IMR-90 (cell line): ENCODE measurements at places on chromosomes 7 and 10. TPM values are rescaled to one million over a fixed set of nuclear protein-coding genes. Genes with fewer than 3 reads are reported as not detected.

DNA sequence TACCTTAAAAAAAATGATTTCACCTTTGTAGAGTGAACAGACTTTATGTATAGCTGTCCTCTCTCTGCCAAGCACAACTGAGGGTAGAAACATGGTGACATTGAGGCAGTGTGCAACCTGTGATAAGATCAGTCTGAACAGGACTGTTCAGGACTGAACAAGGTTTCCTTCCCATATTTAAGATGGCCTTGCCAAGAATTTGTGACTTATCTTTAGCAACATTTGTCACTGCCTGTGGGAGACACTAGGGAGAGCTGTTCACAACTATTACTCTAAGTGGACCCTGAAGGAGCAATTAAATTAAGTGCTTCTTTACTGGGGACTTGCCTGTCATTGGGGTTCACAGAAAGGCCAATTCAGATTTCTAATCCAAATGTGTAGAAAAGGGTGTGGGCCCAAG lies 6.7 kb downstream of the OR13A1 start:
- H3K27ac ChIP-seq: no peak overlapping the region
- DNase-seq: no peak
- no peaks in the 10 kb centered on the region for H3K36me3 ChIP-seq
- no peak overlapping the region for H3K4me3 ChIP-seq

DNA sequence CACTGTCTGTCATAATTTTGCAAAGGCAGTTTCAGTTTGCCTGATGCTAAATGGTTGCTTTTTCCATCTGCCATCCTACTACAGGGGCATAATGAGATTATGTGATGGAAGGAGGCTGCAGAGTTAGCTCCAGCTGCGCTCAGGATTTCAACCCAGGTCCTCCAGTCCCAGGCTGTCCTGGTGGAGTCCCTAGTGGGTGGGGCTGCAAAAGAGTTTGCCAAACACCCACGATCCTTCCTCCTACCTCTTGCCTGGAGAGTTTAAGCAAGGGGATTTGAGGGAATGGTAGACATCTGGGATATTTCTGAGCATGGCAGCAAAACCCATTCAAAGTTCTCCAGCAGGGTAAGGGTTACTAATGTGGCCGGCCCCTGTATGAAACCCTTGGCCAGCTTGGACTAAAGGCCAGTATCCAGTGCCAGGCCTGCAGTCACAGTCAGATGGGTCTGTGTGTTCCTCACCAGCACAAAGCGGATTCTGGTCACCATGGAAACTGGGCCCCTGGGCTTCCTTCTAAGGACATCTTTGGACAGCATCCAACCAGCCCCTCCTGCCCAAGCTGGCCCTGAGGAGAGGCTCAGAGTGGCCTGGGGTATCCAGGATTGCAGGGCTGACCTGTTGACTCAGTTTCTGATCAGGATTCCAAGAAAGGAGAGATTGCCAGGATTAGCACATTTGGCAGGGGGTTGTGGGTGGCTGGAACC lies 42.7 kb upstream of the CHST3 start:
- H3K27me3 ChIP-seq: peaks cover 12% of the 10 kb centered on the region
- no peaks in the 10 kb centered on the region for H3K36me3 ChIP-seq
- DNase-seq: no peak
- H3K4me3 ChIP-seq: no peak overlapping the region
- H3K27ac ChIP-seq: peak overlapping the region; percentile 44; the same call in 1 of the 2 replicates

ELAPOR2 gene
- 0.83 and 1.3 TPM in 2 replicates for total RNA-seq

DNA sequence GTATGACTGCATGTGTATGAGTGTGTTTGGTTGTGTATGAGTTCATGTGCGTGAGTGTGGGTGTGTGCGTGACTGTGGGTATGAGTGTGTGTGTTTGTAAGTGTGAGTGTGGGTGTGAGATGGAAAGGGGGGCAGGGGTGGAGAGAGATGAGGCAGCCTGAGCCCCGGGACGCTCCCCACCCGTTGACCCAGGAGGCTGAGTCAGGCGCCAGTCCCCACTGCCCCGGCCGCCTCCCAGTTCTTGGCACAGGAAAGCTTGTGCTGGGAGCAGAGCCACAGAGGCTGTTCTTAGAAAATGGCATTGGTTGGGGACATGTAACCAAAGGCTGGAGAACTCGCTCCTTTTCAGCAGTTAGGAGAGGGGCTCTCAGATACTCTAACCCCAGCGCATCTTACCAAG lies 27.8 kb upstream of the NUB1 start:
- H3K4me3 ChIP-seq: no peak overlapping the region
- no peaks in the 10 kb centered on the region for H3K36me3 ChIP-seq
- H3K27me3 ChIP-seq: peaks cover 5% of the 10 kb centered on the region; the same call in 1 of the 2 replicates
- DNase-seq: peak; percentile 61
- H3K4me1 ChIP-seq: peaks cover 10% of the 10 kb centered on the region; the same call in 1 of the 2 replicates
- no peak overlapping the region for H3K27ac ChIP-seq

PTF1A gene
- not detected in 2 replicates for total RNA-seq

DNA sequence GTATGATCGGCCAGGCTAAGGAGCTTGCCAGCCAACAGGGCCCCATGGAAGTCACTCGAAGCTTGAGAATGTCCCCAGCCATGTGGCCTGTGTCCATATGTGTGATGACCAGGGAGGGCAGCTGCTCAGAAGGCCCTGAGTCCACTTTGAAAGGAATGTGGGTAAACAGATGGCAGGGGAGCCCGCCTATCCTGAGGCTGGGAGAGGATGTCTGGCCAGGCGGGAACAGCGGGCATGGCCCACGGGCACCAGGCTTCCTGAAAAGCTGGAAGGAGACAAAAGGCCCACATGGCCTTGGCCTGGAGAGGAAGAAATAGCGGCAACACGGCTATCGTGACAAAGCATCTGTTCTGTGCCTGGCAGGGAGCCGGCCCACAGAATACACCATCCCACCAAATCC lies 137.9 kb upstream of the PPIF start:
- H3K27me3 ChIP-seq: no peaks in the 10 kb centered on the region
- no peaks in the 10 kb centered on the region for H3K4me1 ChIP-seq
- no peak for DNase-seq
- H3K27ac ChIP-seq: no peak overlapping the region

DNA sequence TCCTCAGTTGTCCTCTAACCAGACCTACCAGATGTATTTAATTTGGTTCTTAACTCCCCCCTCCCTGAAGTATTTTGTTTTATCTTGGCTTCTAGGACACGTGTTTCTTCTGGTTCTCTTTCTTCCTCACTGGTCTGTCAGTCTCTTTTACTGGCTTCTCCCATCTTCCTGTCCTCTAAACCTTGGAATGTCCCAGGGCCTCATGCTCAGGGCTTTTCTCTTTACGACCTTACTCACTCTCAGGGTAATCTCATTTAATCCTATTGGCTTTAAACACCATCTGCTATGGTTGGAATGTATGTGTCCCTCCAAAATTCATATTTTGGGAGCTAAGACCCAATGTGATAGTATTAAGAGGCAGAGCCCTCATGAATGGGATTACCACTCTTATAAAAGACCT lies 418.2 kb upstream of the PODXL start:
- H3K4me1 ChIP-seq: no peaks in the 10 kb centered on the region
- no peak overlapping the region for H3K4me3 ChIP-seq
- H3K36me3 ChIP-seq: no peaks in the 10 kb centered on the region
- H3K27ac ChIP-seq: no peak overlapping the region

DNA sequence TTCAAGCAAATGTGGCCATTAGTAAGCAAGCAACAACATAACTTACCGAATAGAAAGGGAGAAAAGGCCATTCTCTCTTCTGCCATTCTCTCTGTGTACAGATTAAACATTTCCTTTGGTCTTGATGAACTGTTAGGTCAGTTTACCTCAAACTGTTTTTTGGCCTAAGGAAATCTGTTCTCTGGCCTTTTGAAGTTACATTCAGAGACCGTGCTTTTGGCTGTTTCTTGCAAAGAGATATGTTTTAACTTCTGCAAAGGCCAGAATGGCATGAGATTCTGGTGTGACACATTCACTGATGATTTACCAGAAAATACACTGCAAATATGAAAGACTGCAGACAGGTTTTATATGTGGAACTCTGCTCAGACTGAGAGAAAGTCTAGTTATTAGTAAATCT lies 22.2 kb downstream of the AHR start:
- no peak overlapping the region for H3K4me3 ChIP-seq
- no peak overlapping the region for H3K27ac ChIP-seq
- no peaks in the 10 kb centered on the region for H3K27me3 ChIP-seq
- DNase-seq: no peak
- no peaks in the 10 kb centered on the region; the same call in 1 of the 2 replicates for H3K36me3 ChIP-seq

CLDN12 gene
- 42.5 and 46.4 TPM in 2 replicates for total RNA-seq
